Right atrium auricular region (tissue), 2 donors: ENCODE measurements at places on chromosomes 6 and 20. TPM values are rescaled to one million over a fixed set of nuclear protein-coding genes. Genes with fewer than 3 reads are reported as not detected.
A peak's percentile ranks its signal among the peaks of the same experiment; 100 is the strongest.

DNA sequence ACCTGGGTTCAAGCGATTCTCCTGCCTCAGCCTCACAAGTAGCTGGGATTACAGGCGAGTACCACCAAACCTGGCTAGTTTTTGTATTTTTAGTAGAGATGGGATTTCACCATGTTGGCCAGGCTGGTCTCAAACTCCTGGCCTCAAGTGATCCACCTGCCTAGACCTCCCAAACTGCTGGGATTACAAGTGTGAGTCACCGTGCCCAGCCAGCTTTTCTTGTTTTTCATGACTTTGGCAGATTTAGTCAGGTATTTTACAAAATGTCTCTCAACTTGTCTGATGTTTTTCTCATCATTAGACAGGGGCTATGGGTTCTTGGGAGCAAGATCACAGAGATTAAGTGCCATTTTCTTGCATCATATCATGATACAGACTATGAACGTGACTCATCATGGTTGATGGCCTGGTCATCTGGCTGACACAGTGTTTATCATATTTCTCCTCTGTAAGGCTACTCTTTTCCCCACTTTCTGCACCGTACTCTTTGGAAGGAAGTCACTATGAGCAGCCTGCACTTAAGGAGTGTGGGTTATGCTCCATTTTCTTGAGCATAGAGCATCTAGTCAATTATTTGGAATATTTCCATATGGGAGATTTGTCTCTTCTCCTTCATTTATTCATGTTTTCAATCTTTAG is 67.8 kb downstream of the RNF182 start:
- no peaks in the 10 kb centered on the region for H3K36me3 ChIP-seq
- no peaks in the 10 kb centered on the region for H3K4me1 ChIP-seq
- H3K27me3 ChIP-seq = no peaks in the 10 kb centered on the region
- DNase-seq = no peak
- H3K27ac ChIP-seq = no peak overlapping the region

GRCh38 chr6:170053966-170054661 is 236.8 kb downstream of the DLL1 start:
- H3K36me3 ChIP-seq = no peaks in the 10 kb centered on the region
- peak; percentile 49 for DNase-seq
- H3K27ac ChIP-seq = no peak overlapping the region
- H3K4me3 ChIP-seq = no peak overlapping the region
- H3K27me3 ChIP-seq = no peaks in the 10 kb centered on the region

- no peak for DNase-seq
- H3K27me3 ChIP-seq = no peaks in the 10 kb centered on the region
- no peaks in the 10 kb centered on the region for H3K4me1 ChIP-seq
- H3K4me3 ChIP-seq = no peak overlapping the region
- no peaks in the 10 kb centered on the region for H3K36me3 ChIP-seq
Measured at GRCh38 chr6:165636402-165637048, 26.5 kb downstream of the PDE10A start.

DNA sequence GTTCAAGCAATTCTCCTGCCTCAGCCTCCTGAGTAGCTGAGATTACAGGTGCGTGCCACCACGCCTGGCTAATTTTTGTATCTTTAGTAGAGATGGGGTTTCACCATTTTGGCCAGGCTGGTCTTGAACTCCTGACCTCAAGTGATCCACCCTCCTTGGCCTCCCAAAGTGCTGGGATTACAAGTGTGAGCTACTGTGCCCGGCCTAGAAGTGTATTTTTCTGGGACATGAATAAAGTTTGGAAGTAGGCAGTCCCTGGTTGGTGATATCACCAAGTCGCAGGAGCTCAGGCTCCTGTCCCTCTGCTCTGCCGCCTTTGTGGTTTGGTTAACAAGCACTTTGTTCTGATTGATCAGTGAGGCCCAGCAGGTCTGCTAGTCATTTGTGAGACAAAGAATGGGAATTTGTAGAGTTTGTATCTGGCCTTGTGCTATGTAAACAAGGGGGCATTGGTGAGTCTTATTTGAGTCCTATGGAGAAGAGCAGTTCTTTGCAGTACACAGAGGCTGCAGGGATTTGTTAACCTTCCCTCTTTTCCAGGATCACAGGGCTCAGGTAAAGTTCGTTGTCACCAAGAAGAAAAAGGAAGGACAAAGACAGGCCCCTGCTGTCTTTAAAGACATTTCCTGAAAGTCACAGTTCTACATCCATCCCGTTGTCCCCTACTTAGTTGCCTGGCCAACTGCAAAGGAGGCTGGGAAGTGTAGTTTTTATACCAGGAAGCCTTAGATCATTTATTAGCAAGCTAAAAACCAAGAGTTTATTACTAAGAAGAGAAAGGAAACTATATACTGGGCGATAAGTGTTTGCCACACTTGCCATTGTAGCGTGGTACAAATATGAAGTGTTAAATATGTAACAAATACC is 13.1 kb downstream of the MTHFD1L start:
- no peak overlapping the region for H3K27ac ChIP-seq
- H3K4me3 ChIP-seq = no peak overlapping the region
- no peaks in the 10 kb centered on the region for H3K36me3 ChIP-seq

GRCh38 chr20:57746832-57747404 is 37.1 kb upstream of the PMEPA1 start:
- no peak overlapping the region for H3K4me3 ChIP-seq
- H3K27ac ChIP-seq = no peak overlapping the region
- no peaks in the 10 kb centered on the region for H3K4me1 ChIP-seq
- DNase-seq = no peak
- H3K36me3 ChIP-seq = no peaks in the 10 kb centered on the region

GRCh38 chr6:10448096-10448495 is 33.2 kb upstream of the TFAP2A start:
- H3K27ac ChIP-seq = no peak overlapping the region
- no peak for DNase-seq
- no peaks in the 10 kb centered on the region for H3K36me3 ChIP-seq
- no peak overlapping the region for H3K4me3 ChIP-seq

GRCh38 chr6:141026504-141026903 is 1106.2 kb upstream of the GJE1 start:
- no peaks in the 10 kb centered on the region for H3K27me3 ChIP-seq
- no peaks in the 10 kb centered on the region for H3K4me1 ChIP-seq
- no peak overlapping the region for H3K4me3 ChIP-seq
- no peak for DNase-seq
- H3K27ac ChIP-seq = no peak overlapping the region

GRCh38 chr6:98443633-98444032 is 390.7 kb upstream of the POU3F2 start:
- H3K36me3 ChIP-seq = no peaks in the 10 kb centered on the region
- H3K27me3 ChIP-seq = no peaks in the 10 kb centered on the region
- H3K27ac ChIP-seq = no peak overlapping the region
- H3K4me3 ChIP-seq = no peak overlapping the region
- no peaks in the 10 kb centered on the region for H3K4me1 ChIP-seq
- DNase-seq = no peak

GRCh38 chr20:46406986-46407670 is 713 bp upstream of the ELMO2 start:
- peak overlapping the region; percentile 81 for H3K4me3 ChIP-seq
- H3K4me1 ChIP-seq = no peaks in the 10 kb centered on the region

- H3K36me3 ChIP-seq = no peaks in the 10 kb centered on the region
- H3K27ac ChIP-seq = no peak overlapping the region
- no peaks in the 10 kb centered on the region for H3K27me3 ChIP-seq
Measured at GRCh38 chr6:128599036-128599435, 78.6 kb upstream of the PTPRK start.

Gene PAK1IP1
- total RNA-seq = 10.4 TPM

Gene PI3
- total RNA-seq = not detected

Gene OTOR
- not detected for total RNA-seq
